ENCODE measurements at places on chromosomes 11 and 22. TPM values are rescaled to one million over a fixed set of nuclear protein-coding genes. Genes with fewer than 3 reads are reported as not detected.

DNA sequence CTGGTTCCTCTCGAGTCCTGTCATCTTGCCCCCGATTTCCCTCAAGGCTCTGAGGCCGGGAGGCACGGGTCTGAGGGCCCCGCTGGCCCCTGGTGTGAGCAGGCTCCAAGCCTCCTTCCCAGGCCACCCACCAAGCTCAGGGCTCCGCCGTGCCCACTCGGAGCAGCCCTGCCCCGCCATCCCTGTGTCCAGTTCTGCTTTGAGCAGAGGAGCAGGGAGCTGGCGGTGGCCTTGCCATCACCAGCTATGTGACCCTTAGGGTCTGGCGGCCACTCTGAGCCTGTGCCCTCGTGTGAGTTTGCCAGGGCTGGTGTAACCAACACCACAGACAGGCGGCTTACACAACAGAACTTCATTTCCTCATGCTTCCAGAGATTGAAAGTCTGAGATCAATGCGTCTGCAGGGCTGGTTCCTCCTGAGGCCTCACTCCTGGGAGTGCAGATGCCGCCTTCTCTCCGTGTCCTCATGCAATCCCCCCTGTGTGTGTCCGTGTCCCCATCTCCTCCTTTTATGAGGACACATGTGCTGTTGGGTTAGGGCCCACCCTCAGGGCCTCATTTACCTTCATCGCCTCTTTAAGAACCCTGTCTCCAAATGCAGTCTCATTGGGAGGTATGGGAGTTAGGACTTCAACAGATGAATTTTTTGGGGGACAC, 36.5 kb upstream of the CELSR1 start:
- DNase-seq: no peak

SUN2 gene
- 45.1 TPM for total RNA-seq

PTGDR2 gene
- not detected for total RNA-seq

- DNase-seq: no peak
Observed at GRCh38 chr11:74157169-74157568, 13.6 kb downstream of the C2CD3 start.

DNA sequence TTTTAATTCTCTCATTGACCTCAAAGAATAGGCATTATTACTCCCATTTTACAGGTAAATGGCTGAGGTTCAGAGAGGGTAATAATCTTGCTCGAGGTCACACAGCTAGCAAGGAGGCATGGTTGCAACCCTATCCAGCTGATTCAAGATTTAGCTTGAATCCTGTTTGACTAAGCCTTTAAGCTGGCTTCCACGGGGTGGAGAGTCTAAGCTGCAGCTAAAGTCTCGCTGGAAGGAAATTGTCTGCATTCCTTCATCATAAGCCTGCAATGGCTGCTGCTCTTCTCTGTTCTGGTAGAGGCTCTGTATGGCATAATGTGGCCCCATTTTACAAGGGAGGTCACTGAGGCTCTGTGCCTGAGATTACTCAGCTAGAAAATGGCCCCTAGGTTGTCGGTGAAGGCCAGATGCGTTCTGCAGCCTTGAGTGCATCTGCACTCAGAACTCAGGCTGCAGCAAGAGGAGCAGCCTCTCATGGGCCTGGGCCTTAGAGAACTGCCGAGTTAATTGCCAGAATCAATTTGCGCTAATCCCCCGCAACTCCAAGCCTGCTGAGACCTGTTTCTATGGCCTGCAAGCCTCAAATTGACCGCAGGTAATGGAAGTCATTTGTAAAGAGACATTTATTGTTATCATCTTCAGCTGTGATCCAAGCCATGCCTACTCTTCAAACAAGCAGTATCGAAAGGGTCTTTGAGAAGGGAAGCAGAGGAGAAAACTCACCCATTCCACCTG, 44.1 kb upstream of the SEZ6L start:
- no peak for DNase-seq

DNA sequence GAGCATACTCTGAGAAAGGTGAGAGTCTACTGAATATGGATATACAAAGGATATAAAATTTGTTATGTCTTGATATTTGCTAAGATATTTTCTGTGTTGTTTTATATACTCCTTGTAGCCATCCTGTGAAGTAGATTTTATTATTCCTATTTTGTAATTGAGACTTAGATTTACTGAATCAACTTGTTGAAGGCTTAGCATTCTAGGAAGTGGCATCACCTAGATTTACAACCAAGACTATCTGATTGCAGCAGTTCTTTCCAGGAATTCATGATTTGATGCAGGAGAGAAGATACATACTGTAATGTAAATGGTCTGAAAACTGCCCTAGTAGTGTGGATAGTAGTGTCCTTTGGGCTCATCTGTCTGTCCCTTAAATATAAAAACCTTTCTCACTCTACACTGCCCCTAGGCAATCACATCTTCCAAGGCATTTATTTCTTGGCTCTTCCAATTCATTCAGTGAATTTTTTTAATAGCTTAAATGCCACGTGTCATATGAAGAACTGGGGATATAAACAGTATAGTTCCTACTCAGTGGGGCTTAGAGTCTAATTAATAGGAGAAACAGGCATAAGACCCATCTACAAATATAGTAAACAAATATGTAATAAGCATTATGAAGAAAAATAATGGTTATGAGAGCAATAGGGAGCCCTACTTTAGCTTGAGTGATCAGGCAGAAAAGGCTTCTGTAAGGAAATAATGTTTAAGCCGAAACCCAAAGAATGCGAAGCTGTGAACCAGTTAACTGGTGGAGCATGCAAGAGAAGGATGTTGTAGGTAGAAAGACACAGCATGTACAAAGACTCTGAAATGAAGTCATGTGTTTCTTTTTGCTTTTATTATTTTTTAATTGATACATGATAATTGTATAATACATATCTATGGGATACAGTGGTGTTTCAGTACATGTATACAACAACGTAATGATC, 13.6 kb downstream of the IPO7 start:
- DNase-seq: no peak

DNA sequence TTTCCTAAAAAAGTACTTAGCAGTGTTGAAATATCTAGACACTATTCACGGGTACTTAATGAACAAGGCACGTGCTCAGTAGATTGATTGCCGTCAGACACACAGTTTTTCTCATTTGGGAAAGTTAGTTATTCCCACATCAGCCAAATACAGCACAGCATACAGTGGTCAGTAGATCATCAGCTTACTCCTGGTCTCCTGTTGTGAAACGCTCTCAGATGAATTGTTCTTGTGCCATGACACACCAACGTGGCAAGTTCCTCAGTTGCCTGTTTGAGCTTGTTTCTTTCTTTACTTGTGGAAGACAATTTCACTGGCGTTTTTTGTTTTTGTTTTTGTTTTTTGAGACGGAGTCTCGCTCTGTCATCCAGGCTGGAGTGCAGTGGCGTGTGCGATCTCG, 8.6 kb downstream of the TAB1 start:
- DNase-seq: no peak

GRCh38 chr11:57124505-57124904, 57.2 kb upstream of the LRRC55 start:
- DNase-seq: no peak

CHRM4 gene
- total RNA-seq: 3.1 TPM

Data from Panc1 (cell line).